ENCODE measurements at places on chromosomes 13 and 19.
A peak's percentile ranks its signal among the peaks of the same experiment; 100 is the strongest.

DNA sequence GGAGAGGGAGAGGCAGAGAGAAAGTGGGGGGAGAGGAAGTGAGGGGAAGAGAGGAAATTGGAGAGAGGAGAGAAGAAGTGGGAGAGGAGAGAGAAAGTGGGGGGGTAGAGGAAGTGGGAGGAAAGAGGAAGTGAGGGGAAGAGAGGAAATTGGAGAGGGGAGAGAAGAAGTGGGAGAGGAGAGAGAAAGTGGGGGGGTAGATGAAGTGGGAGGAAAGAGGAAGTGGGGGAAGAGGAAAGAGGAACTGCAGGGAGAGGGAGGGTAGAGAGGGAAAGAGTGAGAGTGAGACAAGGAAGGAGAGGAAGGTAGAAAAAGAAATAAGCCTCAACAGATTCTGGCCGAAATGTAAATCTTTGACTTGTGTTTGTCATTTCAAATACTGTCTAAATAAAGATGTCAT is 146.6 kb downstream of the KLF12 start:
- DNase-seq: no peak

GRCh38 chr19:12751635-12752034 is at the start of gene BEST2:
BEST2 (plus strand) TSS chr19:12751791; CDS start chr19:12752593, 802 bp downstream.
- no peak for DNase-seq

GRCh38 chr13:47109028-47109427 is 212.2 kb upstream of the HTR2A start:
- DNase-seq: no peak

- DNase-seq: no peak
Measured at GRCh38 chr13:109383683-109384082, 402.7 kb downstream of the IRS2 start.

- DNase-seq: no peak
Measured at GRCh38 chr19:41328157-41328841, 18.3 kb downstream of the CCDC97 start.

DNA sequence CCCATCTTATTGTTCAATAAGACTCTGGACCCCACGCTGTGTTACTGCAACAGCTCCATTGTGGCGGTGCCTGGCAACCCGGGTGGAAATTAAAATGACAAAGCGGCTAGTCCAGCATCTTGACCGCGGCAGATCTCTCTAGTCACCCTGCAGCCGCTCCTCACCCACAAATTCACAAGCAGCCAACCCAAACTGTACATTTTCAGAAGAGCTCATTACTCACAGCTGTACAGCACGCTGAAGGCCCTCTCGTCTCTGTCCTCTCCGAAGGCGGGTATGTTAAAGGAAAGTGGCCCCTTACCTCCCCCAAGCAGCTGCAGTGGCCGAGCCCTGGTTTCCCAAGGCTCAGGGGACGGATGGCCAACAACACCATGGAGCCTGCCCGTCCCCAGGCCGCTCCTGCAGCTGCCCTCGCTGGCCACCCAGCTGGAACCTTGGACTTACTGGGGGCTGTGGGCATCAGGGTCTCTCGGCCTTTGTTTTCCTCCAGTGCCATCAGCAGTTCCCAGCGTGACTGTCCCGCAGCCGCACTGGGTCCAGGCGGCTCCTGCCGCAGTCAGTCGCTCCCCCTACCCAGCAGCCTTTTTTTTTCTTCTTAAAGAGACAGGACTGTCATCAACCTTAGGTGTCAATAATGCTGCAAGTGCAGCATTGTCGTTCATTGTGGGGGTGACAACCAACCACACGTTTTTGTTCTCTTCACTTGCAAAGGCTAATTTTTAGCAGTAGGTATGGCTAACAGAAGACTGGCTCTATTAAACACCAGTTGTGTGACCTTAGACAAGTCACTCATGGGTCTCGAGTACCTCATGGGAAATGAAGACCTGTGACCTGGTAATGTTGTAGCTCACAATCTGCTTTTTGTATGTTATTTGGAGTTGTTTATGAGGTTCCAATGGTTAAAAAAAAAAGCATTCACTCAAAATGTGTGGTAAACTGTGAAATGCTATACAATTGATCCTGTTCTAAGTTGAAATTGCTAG is at the start of gene SACS:
TSS of gene SACS (minus strand) at position 532 of the 983 bp plus-strand sequence. CDS start 22,463 bp downstream, outside the sequence.
- no peak for DNase-seq

DNA sequence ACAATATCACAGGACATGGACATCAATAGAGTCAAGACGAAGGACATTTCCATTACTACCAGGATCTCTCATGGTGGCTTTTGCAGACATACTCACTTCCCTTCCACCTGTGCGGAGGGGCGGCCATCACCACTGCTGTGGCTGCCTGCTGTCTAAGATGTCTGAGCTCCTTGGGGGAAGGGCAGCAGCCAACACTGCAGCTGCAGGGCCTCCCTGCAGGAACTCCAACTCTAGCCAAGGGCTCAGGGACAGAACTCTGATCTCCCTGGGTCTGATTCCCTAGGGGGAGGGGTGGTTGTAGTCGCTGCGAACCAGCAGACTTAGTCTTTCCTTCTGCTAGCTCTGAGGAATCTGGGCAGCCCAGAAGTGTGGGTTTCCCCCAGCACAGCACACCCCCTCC is 78.9 kb upstream of the ANKRD10 start:
- no peak for DNase-seq

DNA sequence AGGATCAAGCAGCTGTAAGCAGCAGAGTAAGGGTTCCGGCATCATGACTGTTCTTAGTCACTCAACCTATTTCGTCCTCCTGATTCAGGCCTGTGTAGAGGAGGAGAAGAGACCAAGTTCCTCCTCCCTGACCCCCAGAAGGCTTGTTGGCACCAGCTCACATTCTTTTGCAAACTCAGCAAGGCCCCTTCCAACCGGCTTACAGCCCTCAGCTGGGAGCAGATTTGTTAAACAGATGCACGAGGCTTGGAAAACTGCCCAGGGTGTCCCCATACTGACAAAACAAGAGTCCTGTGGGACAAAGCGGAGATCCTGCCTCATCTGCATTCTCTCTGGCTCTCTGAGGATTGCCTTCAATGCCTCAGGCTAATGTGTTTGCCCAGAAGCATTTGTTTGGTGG is 113.2 kb upstream of the SOX21 start:
- DNase-seq: peak; percentile 70
